ENCODE measurements at places on chromosomes 5 and 9. TPM values are rescaled to one million over a fixed set of nuclear protein-coding genes. Genes with fewer than 3 reads are reported as not detected.
A peak's percentile ranks its signal among the peaks of the same experiment; 100 is the strongest.

Gene CEMIP2
- total RNA-seq, result 70.1 TPM

Gene PLPPR1
- total RNA-seq, result 1.5 TPM

Gene PIP5KL1
- 7.8 TPM for total RNA-seq

Gene ESM1
- total RNA-seq, result not detected

Gene TCF7
- total RNA-seq, result 6.4 TPM

Gene CCL21
- not detected for total RNA-seq

Gene IFNB1
- not detected for total RNA-seq

GRCh38 chr9:121288673-121289025 is 20.7 kb downstream of the GSN start:
- H3K4me1 ChIP-seq, result peaks cover 26% of the 10 kb centered on the region
- no peak for DNase-seq
- H3K27ac ChIP-seq, result peak overlapping the region; percentile 82
- H3K27me3 ChIP-seq, result no peaks in the 10 kb centered on the region
- no peak overlapping the region for H3K4me3 ChIP-seq

GRCh38 chr5:104564530-104564929 is 1001.9 kb upstream of the NUDT12 start:
- no peaks in the 10 kb centered on the region for H3K36me3 ChIP-seq
- no peak overlapping the region for H3K27ac ChIP-seq
- DNase-seq, result no peak

GRCh38 chr5:103434057-103434456 is 128.5 kb downstream of the NUDT12 start:
- H3K27me3 ChIP-seq, result peaks cover 17% of the 10 kb centered on the region
- DNase-seq, result peak; percentile 83
- H3K4me3 ChIP-seq, result no peak overlapping the region
- H3K36me3 ChIP-seq, result no peaks in the 10 kb centered on the region
- H3K4me1 ChIP-seq, result no peaks in the 10 kb centered on the region

DNA sequence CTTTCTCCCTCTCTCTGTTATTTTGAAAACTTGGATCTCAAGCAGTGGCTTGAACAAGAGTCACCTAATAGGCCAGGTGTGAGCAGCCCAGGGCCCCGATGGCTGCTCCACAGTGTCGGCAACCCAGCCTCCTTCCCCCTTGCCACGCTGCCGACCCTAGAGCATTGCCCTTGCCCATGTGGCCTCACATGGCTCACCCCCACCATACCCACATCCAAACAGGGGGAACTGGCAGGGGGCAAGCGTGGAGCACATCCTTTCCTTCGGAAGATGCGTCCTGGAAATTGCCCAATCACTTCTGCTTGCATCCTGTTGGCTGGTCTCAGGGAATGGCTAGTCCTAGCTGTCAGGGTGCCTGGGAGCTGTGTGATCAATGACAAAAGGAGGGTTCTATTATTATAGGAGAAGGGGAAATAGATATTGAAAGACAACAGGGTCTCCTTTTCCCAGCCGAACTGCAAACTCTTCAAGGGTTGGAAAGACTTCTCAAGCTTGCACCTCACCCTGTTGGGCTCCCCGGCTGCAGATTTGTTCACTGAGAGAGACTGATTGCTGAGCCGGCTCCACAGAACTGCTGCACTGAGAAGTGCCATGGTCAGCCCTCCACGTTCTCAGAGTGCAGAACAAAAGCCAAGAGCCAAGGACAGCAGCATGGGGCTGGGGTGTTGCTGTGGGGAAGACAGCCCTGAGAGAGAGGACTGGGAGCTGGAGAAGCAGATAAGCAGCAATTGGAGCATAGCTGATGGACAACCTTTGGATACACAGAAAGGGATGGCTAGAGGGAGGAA is 8.3 kb upstream of the TIFAB start:
- DNase-seq, result no peak
- H3K4me3 ChIP-seq, result no peak overlapping the region
- H3K36me3 ChIP-seq, result no peaks in the 10 kb centered on the region
- no peaks in the 10 kb centered on the region for H3K4me1 ChIP-seq
- H3K27me3 ChIP-seq, result peaks cover 88% of the 10 kb centered on the region

DNA sequence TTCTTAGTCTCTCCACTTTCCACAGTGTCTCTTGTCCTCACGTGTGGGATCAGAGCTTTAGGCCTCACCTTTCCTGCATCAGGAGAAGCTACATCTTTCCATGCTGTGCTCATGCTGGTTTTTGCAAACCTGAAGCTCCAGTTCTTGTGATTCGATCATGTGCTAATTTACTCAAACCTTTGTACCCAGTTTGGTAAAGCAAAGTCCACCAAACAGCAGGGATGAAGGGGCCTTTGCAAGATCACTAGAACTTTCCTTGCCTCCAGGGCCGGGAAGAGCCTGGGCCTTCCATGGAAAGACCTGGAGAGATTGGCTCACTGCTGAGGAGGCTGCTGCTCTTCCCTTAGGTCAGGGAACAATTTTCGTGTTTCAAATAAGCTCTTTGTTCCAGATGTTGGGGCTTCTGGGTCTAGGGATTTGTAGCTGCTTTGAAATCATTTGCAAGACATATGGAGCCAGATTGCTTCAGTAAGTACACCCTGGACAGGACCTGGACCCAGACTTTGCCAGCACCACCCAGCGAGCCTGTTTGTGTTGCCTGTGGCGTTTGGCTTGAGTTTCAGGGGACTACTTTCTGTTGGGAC is 18.7 kb upstream of the SPATA31E1 start:
- H3K27ac ChIP-seq, result no peak overlapping the region
- no peaks in the 10 kb centered on the region for H3K27me3 ChIP-seq
- DNase-seq, result peak; percentile 15

- H3K4me1 ChIP-seq, result peaks cover 7% of the 10 kb centered on the region
- no peak for DNase-seq
Measured at GRCh38 chr5:32298059-32298415, 14.7 kb downstream of the MTMR12 start.

DNA sequence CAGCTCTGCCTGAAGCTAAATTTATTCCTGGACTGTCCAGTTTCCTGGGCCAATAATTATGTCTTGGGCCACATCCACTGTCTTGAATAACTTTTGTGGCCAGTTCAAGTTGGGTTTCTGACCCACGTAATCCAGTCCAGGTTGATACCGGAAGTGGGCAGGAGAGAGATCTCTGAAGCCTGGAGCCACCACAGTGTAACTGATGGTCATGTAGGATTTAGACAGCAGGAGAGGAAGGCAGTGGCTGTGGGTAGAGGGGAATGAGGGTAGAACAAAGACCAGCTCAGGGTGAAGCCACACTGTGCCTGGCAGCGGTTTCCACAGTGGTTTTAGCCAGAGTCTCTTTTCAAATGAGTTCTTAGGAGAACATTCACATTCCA is 30.2 kb downstream of the SH3PXD2B start:
- peaks cover 49% of the 10 kb centered on the region for H3K36me3 ChIP-seq
- no peaks in the 10 kb centered on the region for H3K27me3 ChIP-seq
- no peak overlapping the region for H3K4me3 ChIP-seq
- no peak for DNase-seq

DNA sequence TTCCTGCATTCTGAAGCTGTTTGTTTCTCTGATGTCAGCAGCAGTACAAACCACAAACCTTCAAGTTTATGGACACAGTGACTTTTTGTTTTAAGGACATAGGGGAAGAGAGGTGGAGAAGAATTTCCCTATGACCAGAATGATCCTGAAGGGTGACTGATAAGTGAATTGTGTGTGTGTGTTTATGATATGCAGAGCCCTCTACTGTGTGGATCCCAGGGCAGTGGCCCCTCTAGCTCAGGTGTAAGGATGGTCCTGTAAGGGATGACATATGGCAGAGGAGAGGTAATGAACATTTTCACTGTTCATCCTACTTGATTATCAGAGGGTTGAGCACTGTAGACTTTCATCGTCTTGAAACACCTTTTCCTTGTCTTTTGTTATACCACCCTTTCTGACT is 30.6 kb upstream of the TMED7 start:
- H3K4me1 ChIP-seq, result no peaks in the 10 kb centered on the region
- no peak overlapping the region for H3K27ac ChIP-seq
- H3K36me3 ChIP-seq, result no peaks in the 10 kb centered on the region
- H3K27me3 ChIP-seq, result no peaks in the 10 kb centered on the region
- no peak overlapping the region for H3K4me3 ChIP-seq

DNA sequence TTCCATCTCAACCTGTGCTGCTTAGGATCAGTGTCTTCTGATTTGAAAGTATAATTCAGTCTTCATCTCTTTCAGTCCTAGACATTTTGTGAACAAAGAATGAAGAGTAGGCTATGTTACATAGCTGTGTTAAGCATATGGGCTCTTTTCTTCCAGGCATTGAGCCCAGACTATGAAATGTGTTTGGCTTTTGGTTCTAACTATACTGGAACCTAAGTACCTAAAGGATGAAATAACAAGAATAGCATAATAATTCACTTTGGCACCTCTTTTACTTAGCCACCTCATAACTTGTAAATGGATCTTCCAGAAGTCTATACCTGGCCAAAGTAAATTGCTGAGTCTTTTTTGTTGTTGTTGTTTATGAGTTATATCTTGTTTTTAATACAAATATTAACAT is 71.4 kb downstream of the SLF1 start:
- no peak for DNase-seq
- H3K4me3 ChIP-seq, result no peak overlapping the region

DNA sequence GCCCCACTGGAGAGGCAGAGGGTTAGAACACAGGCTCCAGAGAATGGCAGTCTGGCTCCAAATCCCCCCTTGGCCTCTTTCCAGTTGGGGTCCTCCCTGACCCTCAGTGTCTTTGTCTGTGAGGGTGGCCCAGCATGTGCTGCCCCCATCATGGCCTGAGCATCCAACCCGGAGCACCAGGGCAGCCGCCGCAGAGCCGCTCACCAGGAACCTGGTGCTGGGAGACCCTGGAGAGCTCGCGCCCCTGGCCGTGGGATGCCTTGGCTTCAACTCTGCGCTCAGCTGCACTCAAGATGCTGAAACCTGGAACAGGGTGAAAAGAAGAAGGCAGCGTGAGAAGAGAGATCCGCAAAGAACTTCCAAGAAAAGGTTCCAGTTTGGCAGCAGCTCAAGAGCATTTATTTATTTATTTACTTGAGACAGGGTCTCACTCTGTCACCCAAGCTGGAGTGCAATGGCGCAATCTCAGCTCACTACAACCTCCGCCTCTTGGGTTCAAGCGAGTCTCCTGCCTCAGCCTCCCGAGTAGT is 3.8 kb downstream of the CCDC187 start:
- no peak overlapping the region for H3K4me3 ChIP-seq
- H3K27ac ChIP-seq, result no peak overlapping the region
- no peak for DNase-seq
- no peaks in the 10 kb centered on the region for H3K27me3 ChIP-seq

DNA sequence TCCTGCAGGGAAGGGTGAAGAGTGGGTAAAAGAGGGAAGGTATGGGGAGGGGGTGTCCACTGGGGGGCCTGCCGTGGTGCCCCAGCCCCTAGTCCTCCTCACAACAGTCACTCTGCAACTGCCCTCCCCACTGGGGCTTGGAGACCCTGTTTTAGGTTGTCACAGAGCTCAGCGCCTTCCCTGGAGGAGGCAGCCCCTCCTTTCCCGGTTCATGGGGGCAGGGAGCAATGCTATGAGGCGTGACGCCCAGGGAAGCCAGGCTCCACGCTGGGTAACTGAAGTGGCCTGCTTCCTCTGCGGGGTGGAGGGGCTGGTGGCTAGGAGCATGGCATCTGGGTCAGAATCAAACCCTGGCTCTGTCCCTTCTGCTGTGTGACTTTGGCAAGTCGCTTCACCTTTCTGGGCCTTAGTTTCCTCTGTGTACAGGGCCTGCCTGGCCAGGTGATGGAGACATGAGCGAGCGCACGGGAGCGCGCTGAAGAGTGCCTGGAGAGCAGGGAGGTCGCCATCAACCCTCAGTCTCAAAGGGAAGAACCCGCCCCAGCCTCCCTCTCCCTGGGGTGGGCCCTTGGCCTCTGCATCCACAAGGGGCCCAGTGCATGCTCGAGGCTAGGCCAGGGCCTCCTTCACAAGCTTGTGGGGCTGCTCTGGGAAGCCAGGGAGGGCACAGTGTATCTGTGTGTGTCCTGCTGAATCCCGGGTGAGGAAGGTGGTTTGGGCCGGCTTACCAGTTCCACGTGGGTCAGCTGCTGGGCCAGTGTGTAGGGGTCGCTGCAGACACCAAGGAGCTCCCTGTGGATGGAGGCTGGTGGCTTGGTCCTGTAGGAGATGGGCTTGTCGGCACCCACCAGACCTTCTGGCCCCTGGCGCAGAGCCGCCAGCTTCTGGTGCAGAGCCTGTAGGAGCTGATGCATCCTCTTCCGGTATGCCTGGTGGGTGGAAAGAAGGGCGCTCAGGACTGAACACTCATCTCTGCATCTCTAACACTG is 56.4 kb upstream of the RNF130 start:
- no peak overlapping the region for H3K4me3 ChIP-seq
- H3K27me3 ChIP-seq, result peaks cover 5% of the 10 kb centered on the region
- H3K4me1 ChIP-seq, result no peaks in the 10 kb centered on the region
- no peak overlapping the region for H3K27ac ChIP-seq

Data from endodermal cell (in vitro differentiated cells).